ENCODE measurements at places on chromosomes 2 and 18.

GRCh38 chr2:130377491-130377890, 21.6 kb downstream of the PTPN18 start:
- no peak for DNase-seq

- no peak for DNase-seq
These were observed 490 bp downstream of the BCS1L start for GRCh38 chr2:218659988-218660358.

- DNase-seq, result no peak
These were observed 37.0 kb upstream of the KYNU start for GRCh38 chr2:142840436-142840835.

- DNase-seq, result no peak
These were observed 144.4 kb upstream of the PIEZO2 start for GRCh38 chr18:11293794-11294193.

DNA sequence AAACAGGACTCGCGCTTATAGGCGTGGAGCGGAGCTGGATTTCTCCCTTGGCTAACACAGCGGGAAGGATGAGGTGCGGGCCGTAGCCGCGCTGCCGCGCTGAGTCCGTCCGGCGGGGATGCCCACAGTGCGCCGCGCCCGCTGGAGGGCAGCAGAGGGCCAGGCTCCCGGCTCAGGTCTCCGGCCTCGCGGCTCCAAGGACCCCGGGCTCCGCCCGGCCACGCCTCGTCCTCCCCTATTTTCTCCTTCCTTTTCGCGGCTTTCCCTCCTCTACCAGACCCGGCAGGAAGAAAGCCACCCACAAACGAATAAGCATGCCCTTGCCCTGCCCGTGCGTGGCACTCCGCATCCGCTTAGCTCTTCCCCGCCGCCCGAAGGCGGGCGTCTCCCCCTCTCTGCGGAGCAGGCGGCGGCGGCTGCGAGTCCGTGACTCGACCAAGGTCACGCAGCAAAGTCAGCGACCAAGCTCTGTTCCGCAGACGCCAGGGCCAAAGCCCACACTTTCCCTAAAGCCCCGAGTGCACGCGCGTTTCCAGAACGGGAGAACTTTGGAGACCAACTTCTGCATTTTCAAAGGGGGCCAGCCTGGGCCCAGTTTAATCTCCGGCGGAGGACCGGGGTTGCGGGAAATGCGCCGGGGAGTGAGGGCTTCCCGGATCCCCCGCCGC, 48.5 kb downstream of the KCNIP3 start:
- peak; percentile 84 for DNase-seq

- peak; percentile 36 for DNase-seq
These were observed 101.2 kb downstream of the ZNF236 start for GRCh38 chr18:76923485-76924085.

DNA sequence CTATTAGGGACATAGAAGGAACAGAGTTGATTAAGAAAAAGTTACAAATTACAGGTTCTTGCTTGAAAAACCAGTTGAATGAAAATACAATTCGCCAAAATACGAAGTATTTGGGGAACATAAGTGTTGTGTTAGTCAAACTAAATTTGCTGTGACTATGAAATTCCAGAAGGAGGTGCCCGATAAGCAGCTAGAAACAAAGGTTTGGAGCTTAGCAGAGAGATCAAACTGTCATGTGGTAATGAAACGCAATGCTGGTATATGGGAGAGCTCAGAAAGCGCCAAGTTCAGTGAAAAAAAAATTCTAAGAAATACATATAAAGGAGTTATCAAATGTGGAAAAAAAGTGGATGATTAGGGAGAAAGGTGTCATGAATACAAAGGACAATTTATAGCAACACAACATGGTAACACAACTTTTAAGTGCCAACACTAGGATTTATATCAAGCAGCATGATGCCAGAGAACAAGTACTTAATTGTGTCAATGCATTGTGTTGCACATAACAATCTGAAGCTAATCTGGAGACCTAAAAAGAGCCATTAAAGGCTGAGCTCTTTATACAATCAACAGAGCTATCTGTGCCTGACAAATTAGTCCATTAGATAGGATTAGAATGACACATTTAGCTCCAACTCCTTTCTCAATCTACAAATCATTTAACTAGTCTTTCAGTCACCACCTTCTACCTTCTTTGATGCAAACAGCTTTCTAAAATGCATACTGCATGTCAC, 31.2 kb downstream of the SMAD2 start:
- DNase-seq, result no peak

DNA sequence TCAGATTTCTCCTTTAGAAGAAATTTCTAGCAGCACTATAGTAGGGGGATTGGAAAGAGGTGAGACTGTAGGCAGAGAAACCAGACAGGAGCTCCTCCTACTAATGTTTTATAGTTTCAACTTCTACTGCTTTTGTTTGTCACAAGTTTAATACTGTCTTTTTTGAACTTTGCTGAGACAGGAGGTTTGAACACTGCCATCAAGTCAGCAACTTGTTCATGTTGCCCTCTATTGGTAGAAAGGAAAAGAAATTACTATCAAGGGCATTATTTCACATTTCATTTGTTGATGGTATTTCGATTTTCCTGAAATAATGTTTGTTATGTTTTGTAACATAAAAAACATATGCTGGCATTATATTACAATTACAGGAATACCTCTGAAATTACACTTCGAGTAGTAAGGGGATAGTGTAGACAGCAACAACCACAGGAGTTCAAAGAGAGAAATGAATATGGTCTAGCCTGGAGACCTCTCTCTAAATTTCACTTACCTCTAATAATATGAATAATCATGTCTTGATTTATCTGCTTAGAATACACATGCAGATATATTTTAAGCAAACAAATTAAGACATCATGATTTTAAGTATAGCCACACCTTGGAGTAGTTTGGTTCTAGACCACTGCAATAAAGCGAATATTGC, 12.4 kb upstream of the CCDC88A start:
- DNase-seq, result peak; percentile 51

- DNase-seq, result no peak
These were observed at the start of gene FOXI3 for GRCh38 chr2:88452565-88452905. Gene FOXI3, minus strand, starts transcription at chr2:88452693. Its CDS starts 158 bp downstream, at chr2:88452535.

DNA sequence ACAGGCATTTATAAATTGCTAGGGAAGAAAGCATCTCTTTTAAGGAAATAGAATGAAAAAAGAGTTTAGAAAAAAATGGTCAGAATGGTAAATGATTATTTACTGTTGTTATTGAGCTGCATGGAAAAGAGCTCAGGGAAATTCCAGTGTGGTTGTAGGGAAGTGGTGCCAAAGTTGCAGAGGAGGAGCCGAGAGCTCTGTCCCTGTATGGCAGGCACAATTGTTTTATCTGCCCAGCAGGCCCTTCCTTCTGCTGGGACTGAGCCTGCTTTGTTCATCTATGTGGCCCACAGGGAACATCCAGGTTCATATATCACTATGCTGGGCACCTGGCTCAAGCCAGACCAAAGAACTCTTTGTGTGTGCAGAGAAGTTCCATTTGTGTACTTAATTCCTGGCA, 80.8 kb upstream of the AGAP1 start:
- DNase-seq, result no peak

GRCh38 chr18:78006774-78007260, 757.2 kb downstream of the GALR1 start:
- no peak for DNase-seq

- peak; percentile 95 for DNase-seq
These were observed 353.8 kb downstream of the RND3 start for GRCh38 chr2:150133623-150134022.

GRCh38 chr18:8858888-8859511, 153.6 kb downstream of the MTCL1 start:
- peak; percentile 97 for DNase-seq

- DNase-seq, result peak; percentile 52
These were observed 685.8 kb upstream of the HS6ST1 start for GRCh38 chr2:129004485-129004884.

DNA sequence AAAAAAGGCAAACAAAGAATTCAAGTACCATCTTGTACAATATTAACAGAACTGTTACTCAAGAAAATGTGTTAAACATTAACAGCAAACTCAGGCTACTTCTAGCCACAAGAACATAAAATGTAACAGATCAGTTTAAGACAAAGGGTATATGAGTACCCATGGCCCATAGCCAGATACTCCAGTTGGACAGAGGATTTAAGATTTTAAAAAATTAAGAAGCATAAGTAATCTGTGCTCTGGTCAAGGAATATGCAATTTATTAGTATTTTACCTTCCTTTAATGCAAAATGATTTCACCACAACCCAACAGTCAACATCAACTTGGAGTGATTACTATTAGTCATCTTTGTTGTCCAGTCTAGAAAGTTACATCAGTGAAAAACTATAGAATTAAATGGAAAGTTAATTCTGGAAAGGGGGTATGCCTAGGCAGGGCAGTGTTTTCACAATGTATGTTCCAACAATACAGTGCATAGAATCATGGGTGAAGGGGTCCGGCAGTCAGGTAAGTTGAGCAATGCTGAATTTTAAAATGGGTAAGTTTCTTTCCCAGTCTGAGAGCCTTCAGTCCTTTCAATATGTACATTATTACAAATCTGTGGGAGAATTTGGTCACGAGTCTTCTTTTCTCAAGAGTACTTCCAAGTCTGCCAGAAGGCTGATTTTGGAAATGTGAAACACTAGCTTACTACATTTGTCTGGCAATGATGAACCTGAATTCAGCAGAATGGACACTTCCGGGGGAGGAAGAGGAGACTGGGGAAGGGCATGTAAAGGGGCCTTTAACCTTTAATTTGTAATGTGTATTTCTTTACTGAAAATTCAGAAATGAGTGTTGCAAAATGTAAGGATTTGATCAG, 34.5 kb downstream of the SFT2D3 start:
- DNase-seq, result no peak

GRCh38 chr18:58402247-58402646, 226.6 kb downstream of the ALPK2 start:
- peak; percentile 43 for DNase-seq

GRCh38 chr18:13934676-13935075, 19.3 kb upstream of the MC2R start:
- DNase-seq, result peak; percentile 18

DNA sequence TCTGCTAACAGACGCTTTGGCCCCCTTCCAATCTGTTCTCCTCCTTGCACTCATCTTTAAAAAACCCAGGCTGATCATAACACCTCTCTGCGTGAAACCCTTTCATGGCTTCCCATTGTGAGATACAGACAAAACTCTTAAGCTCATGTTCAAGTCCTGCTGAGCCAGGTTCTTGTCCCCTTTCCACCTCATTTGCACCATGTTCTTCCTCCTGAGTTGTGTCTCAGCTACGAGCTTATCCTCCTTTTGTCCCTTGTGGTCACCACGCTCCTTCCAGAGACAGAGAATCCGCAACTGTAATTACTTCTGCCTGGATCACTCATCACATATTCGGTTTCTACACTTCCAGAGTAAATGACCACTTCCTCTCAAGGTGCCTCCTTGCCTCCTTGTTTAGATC, 238.8 kb downstream of the ACTR3 start:
- DNase-seq, result no peak

- no peak for DNase-seq
These were observed 11.8 kb downstream of the FN1 start for GRCh38 chr2:215423928-215424540.

DNA sequence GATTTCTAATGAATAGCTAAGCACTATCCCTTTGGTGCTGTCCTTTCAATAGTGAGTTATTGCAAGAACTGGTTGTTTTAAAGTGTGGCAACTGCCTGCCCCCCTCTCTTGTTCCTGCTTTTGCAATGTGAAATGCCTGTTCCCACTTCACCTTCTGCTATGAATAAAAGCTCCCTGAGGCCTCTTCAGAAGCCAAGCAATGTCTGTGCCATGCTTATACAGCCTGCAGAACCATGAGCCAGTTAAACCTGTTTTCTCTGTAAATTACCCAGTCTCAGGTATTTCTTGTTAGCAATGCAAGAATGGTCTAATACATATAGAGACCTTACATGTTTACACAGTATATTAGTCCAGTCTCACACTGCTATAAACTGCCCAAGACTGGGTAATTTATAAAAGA, 15.0 kb upstream of the METTL21A start:
- no peak for DNase-seq

- DNase-seq, result no peak
These were observed 76.9 kb downstream of the NRXN1 start for GRCh38 chr2:50955081-50955480.

GRCh38 chr2:175282300-175282699, 100.8 kb upstream of the ATP5MC3 start:
- DNase-seq, result peak; percentile 47

- no peak for DNase-seq
These were observed 105.9 kb downstream of the HIBCH start for GRCh38 chr2:190213441-190214335.

- DNase-seq, result no peak
These were observed 237.2 kb upstream of the COPS8 start for GRCh38 chr2:236848501-236848900.

- no peak for DNase-seq
These were observed 195.7 kb downstream of the LPIN1 start for GRCh38 chr2:11942178-11942569.

DNA sequence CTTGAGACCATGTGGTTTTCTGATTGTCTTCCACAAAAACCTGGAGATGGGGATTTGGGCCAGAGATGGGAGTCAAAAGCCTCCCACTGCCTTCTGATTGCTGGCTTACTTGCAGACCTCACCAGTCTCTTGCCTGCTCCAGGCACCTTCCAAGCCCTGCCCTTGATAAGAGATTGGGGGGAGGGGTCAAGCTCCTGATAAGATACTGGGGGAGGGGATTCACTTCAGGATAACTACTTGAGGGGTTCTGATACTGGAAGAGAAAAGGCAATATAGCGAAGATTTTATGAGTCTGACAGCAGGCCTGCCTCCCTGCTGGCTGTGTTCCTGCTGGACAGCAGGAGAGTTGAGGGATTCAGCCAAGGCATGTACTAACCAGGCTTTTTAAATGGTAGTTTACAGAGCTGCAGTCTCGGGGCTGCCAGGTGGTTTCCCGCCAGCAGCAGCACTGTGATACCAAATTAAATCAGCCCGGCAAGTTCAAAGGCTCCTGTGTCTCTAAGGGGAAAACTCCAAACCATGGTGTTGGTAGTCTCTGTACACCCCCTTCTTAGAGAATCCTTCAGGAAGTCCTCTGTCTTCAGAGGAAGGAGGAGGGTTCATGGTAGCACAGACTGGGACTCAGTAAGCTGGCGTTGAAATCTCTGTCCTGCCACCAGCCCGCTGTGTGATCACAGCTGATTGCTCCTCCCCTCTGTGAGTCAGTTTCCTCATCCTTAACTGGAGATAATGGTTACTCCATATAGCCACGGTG, 58.3 kb downstream of the FBXO36 start:
- DNase-seq, result peak; percentile 53

GRCh38 chr2:180848393-180848792, 132.0 kb upstream of the UBE2E3 start:
- DNase-seq, result no peak

- DNase-seq, result no peak
These were observed 306.6 kb downstream of the PTH2R start for GRCh38 chr2:208713066-208713745.
